GF-D8 (cell line): ENCODE measurements at places on chromosomes 13 and 19.

- DNase-seq = no peak
Measured at GRCh38 chr13:90395846-90396245, 951.6 kb upstream of the MIR17HG start.

DNA sequence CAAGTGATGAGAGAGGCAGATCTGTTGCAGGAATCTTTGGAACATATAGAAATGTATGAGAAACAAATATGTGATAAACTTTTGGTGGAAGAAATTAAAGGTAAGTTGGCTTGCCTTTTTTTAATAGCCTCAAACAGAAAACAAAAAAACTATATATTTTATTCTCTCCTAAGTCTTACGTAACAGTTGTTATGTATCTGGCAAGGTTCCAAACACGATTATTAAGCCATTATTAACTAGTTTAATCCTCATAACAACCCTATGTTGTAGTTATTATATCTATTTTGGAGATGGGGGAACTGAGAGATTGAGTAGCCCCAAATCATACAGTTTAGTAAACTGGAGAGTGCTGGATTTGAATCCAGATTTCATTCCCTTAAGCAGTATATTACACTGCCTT lies 14.7 kb downstream of the NAA16 start:
- DNase-seq = no peak

GRCh38 chr19:38099966-38100365 lies 124.1 kb downstream of the DPF1 start:
- no peak for DNase-seq

DNA sequence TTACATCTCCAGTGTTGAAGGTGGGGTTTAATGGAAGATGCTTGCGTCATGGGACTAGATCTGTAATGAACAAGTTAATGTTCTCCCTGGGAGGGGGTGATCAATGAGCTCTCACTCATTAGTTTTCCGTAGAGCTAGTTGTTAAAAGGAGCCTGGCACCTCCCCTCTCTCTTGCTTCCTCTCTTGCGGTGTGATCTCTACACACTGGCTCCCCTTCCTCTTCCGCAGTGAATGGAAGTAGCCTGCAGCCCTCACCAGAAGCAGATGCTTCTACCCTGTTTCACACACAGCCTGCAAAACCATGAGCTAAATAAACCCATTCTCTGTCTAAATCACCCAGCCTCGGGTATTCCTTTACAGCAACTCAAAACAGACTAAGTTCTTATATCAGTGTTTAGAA lies 318.8 kb downstream of the SLITRK1 start:
- no peak for DNase-seq

GRCh38 chr19:18412610-18413239 lies 6.5 kb upstream of the SSBP4 start:
- DNase-seq = no peak

DNA sequence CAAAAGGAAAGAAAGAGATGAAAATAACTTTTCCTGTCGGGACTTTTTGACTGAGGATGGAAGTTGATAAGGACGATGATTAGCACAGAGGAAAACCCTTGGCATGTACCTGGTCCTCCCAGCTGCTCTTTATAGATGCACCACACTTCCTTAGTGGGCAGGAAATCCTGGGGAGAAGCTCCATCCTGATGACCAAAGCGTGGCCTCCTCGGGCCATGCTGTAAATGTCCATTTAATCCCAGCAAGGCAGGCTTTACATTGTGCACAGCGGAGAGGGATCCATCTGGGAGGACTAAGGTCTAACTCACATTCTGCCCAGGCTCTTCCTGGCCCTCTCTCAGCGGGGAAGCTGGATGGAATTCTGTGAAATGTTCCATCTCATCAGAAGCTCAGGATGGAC lies 113.5 kb downstream of the COL4A2 start:
- no peak for DNase-seq

DNA sequence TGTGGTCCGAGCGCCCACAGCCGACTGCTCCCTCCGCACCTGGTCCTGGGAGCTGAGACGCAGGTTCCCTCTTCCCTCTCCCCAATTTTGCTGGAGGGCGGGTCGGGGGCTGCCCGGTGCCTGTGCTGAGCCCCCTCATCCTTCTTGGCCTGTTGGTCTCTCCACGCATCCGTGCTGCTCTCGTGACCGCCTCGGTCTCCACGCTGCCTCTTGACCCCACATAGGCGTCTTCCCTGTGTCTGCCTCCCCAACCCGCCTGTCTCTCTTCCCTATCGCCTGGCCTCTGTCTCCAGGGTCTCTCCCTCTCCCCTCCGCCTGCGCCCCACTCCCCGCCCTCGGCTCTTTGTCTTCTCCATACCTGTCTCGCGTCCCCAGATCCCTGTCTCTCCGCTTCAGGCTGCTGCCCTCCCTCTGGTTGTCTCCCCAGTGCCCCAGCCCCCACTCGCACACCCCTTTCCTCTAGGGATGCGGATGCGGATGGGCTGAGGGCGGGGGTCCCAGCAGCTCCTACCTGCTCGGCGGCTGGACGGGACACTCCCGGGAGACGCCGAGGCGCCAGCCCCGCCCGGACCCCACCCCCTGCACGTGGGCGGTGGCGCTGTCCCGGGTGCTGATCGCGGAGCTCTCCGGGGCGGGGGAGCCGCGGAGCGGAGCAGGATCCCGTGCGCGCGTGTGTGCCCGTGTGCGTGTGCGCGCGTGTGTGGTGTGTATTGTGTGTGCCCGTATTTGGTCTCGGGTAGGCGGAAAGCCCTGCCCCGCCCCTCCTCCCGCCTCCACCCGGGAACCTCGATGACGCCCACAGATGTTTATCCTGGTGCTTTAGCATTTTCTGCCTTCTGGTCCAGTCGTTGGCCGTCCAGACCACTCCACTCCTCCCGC lies at the start of gene SYT5:
TSS of gene SYT5 (minus strand) at position 684 of the 879 bp plus-strand sequence. CDS start 1,248 bp downstream, outside the sequence.
- no peak for DNase-seq

DNA sequence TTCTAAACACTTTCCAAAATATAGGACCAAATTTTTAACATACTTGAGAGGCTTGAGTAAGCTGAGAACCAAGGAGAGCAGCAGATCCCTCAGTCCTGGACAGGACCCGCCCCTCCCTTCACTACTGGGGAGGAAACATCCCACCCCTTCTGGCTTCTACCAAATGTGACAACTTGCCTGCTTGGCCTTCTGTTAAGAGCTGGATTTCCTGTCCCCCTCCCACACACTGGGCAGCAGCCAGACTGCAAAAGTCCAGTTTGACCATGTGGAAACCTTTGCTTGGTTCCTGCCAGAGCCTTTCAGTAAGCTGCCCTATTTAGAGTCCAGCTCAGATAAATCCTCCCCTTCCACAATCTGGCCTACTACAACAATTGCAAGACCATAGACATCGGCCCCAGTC lies 84.3 kb downstream of the FGF14 start:
- no peak for DNase-seq

DNA sequence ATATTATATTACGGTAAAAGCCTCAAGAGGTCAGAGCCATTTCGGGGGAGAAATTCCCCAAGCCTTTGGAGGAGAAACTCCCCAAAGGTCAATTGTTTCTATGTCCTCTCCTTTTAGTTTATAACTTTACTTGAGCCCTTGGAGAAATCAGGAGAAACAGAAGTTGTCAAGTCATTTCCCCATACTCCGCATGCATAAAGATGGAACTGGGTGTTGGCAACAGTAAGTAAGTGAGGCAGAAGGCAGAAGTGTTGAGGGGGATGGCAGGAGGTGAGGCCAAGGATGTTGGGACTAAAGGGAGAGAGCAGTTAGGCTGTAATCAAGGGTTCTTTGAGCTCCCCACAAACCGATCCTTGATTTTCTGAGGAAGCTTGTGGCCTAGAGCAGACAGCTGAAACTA lies 307.9 kb downstream of the ENOX1 start:
- no peak for DNase-seq

DNA sequence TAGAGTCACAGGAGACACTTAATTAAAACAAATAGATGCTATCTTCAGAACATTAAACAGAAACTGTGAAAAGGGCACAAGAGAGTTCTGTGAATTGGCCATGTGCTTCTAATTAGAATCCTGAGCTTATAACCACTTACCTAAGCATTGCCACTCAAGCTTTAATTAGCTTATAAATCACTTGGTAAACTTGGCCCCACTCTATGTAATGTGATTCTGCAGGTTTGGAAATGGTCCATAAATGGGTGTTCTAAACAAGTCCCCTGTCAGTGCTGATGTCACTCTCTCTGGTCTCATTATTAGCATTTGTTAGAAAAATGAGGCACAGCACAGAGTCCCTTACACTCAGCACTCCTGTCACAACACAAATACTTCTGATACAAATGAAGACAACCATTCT lies 18.0 kb downstream of the ZNF91 start:
- DNase-seq = no peak

- DNase-seq = no peak
Measured at GRCh38 chr13:79312340-79312855, 93.7 kb downstream of the RBM26 start.

DNA sequence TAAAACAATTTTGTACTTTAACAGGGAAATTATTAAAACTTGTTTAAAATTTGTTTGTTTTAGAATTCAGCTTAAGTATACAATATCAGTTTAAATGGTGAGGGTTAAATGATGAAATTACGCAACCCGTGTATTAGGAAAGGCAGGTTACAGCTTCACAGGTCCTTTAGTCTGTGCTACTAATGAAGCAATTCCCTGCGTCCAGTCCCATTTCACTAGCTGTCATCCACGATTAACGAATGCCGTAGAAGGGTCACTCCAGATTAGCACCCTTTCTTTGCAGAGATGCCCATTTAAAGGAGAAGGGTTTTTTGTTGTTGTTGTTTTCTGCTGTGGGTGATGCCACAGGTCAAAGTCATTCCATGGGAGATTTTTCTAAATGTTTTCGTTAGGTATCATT lies 457.6 kb upstream of the SLC10A2 start:
- no peak for DNase-seq

DNA sequence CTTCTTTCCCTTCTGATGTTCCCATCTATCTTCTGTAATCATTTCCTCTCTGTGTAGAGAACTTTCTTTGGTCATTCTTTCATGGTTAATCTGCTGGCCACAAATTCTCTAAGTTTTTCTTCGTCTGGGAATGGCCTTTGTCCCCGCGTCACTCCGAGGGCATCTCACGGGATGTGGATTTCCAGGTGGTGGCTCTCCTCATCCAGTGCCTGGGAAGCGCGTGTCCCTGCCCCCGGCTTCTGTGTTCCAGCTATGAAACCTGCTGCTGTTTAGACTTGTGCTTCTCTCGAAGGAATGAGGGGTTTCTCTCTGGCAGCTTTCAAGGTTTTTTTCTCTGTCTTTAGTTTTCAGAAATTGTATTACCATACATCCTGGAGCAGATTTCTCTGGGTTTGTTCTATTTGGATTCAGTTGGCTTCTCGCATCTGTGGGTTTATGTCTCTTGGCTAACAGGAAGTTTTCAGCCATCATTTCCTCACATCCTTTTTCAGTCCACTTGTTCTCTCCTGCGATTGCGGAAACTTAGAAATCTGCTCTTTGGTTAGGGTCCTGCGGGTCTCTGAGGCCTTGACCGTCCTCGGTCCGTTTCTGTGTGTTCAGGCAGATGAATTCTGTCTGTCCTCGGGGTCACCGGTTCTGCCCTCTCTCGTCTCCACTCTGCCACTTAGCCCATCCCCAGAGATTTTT lies 36.9 kb upstream of the DCUN1D2 start:
- peak; percentile 80 for DNase-seq

GRCh38 chr13:72696579-72696978 lies 30.9 kb downstream of the MZT1 start:
- no peak for DNase-seq

GRCh38 chr13:49867834-49868233 lies 68.3 kb downstream of the SPRYD7 start:
- no peak for DNase-seq

DNA sequence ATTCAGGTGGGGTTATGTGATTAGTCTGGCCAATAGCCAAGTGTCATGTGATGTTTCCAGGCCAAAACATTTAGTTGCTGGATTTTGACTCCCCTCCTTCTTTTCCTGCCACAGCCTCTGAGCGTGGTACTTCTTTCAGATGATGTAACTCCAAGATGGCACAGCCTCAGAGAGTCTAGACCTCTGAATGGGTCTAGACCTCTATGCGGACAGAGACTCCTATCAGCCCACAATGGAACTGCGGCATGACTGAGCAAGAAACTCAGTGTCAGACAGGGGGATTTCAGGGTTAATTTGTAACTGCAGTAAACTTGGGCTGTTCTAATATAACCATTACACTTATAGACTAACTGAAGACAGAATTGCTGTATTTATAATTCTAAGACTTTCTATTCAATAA lies 42.6 kb upstream of the ZDHHC20 start:
- DNase-seq = no peak

DNA sequence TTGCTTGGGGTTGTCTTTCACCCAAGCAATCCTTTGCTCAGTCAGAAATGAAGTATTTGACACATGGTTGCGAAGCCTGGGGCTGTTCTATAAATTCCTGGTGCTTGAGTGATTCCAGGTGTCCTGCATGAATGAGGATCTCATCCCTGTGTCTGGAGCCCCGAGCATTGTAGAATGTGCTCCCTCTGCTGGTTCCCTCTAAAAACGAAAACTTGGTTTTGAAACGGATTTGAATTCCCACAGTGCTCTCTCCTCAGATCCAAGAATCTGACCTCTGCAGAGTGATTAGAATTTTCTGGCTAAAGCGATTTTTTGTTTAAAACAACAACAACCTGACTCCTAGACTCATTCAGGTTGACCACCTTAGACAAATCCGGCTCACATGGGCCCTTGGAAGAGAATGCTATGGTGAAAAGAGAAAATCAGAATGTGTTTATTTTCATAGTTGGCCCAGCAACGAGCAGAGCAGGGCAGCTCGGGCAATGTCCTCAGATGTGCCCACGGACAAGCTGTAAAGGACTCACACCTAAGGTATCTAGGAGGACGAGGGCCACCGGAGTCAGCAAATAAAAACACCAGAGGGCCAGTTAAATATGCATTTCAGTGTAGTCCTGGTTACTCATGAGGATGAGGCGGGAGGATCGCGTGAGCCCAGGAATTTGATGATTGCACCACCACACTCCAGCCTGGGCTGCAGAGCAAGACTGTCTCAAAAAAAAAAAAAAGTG lies 8.7 kb upstream of the ATP12A start:
- no peak for DNase-seq

DNA sequence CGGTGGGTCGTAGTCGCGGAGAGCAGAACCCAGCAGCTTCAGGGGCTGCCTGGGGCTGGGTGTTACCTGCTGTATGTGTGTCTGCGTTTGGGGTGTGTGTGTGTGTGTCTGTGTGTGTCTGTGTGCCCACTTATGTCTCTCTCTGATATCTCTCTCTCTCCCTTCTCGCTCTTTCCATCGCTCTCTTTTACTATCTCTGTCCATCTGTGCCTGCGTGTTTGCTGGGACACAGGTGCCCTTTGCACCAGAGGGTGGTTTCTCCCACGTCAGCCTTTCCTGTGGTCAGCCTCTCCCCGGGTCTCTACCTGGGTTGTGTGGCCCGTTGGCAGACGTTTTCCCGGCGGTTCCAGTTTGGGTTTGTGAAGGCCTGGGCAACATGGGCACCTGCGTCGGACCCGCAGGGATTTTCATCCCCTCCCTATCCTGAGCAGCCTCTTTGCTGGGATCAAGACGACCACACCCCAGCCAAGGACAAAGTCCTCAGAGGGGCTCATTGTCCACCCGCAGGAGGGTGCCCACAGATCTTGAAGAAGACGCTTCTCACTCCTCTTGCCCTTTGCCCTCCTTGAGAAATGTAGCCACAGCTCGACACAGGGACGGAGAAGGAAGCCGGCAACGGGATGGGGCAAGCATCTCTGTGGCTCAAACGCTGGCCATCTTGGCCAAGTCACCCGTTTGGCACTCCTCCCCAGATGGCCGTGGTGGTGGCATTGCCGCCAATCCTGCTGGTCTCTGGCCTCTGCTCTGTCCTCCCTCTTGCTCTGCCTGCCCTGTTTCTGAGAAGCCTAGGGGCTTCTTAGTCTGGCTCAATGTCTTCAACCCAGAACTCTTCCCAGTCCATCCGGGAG lies 43.3 kb downstream of the ZNF146 start:
- DNase-seq = no peak

- DNase-seq = no peak
Measured at GRCh38 chr19:41527089-41527488, 48.9 kb upstream of the CEACAM21 start.

GRCh38 chr19:9041023-9041422 lies 30.8 kb upstream of the MUC16 start:
- no peak for DNase-seq
